ENCODE measurements at places on chromosomes 16 and 17.
A peak's percentile ranks its signal among the peaks of the same experiment; 100 is the strongest.

DNA sequence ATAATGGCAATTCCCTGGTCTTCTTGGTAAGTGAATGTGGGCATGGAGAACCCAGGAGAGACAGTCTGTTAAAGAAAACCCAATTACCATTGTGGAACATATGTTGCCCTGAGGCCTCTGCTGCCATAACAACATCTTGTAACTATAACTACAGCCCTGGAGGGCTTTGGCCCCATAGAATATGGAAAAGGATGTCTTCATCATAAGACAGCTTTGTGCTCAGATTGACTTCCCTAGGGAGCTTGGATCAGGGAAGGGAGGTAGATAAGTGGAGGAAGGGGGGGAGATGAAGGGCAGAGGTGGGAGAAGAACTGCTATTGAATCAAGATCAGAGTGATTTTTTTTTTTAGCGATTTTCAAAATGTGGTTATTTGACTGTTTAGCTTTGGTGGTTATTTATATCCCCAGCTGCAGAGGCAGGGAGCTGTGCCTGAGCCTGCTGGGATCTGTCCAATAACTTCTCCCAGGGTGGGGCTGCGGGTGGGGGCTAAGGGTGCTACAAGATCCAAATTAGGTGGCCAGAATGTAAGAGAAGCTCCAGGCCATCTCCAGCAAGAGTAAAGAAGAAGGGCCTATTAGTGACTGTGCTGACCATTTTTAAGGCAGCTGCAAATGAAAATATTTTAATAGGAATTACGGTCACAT is 5.3 kb upstream of the KAT7 start:
- DNase-seq: no peak

- no peak for DNase-seq
Observed at GRCh38 chr17:30345527-30346075, 11.7 kb upstream of the TMIGD1 start.

DNA sequence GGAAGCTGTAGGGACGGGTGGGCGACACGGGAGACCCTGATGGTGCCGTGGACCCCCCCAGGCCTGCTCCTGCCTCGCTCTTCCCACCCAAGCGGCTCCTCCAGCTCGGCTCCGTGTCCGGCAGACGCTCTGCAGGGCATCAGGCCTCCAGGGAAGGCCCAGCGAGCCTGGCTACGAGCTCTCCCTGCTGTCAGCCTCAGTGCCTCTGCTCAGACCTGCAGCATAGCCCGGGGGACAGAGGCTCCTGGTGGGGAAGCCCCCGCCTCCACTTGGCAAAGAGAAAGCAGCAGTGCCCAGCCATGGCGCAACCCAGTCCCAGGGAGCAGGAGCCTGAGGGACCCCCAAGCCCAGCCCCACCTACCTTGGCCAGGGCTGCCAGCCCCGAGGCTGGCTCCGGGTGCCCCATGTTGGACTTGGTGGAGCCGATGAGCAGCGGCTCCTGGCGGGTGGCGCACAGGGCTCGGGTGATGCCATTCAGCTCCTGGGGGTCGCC is 5.9 kb downstream of the FASN start:
- no peak for DNase-seq

GRCh38 chr17:19996086-19996485 is 13.1 kb upstream of the SPECC1 start:
- no peak for DNase-seq

GRCh38 chr16:80804526-80805383 is at the start of gene CDYL2:
Gene CDYL2 (minus strand): TSS chr16:80804598. CDS start chr16:80804173, 425 bp downstream.
- DNase-seq: peak; percentile 17
